Activated naive CD8-positive, alpha-beta T cell treated with anti-CD3 and anti-CD28 coated beads, Interleukin-2, amount 10 ng/mL, durations not matched to agents 7 days and 5 days (primary cell): ENCODE measurements at places on chromosomes 13 and 19. TPM values are rescaled to one million over a fixed set of nuclear protein-coding genes. Genes with fewer than 3 reads are reported as not detected.

DNA sequence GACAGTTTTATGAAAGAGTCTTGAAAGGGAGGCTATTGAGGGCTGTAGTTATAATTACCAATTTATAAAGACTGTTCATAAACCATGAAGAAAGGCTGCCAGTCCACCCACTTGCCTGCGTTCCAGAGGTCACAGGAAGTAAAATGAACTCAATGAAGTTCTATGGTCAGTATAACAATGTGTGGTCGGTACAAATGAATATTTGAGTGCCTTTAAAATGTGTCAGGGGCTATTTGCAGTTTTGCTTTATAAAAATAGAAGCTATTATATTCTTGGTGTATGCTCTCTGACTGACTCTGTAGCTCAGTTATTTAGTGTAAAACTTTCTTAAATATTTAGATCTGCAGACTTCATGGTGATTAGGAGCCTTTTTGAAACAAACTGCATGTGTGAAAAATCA lies 47.0 kb downstream of the ESD start:
- DNase-seq: no peak
- no peak overlapping the region for H3K27ac ChIP-seq
- no peak overlapping the region for H3K4me3 ChIP-seq

- H3K4me3 ChIP-seq: no peak overlapping the region
- H3K4me1 ChIP-seq: no peaks in the 10 kb centered on the region
- H3K36me3 ChIP-seq: no peaks in the 10 kb centered on the region
Measured at GRCh38 chr13:76552807-76553206, 333.4 kb downstream of the KCTD12 start.

DNA sequence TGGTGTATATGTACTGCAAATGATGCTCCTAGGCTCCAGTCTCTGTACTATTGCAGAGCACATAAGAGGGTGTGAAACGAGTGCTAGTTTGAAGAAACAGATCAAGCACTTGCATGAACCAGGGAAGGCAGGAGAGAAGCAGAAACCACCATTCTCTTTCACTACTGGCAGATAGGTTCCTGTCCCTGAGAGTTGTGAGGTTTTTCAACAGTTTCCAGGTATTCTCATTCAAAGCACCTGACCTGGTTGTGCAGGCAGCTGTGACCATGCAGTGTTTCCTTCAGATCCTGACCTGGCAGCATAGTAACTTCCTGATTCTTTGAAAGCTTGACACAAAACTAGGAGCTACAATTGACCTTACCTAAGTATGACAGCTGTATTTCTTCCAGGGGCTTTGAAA lies 164.9 kb downstream of the UFM1 start:
- H3K4me1 ChIP-seq: no peaks in the 10 kb centered on the region
- no peak for DNase-seq
- no peak overlapping the region for H3K4me3 ChIP-seq
- no peaks in the 10 kb centered on the region for H3K27me3 ChIP-seq
- H3K27ac ChIP-seq: no peak overlapping the region

- H3K4me1 ChIP-seq: no peaks in the 10 kb centered on the region
- H3K27ac ChIP-seq: no peak overlapping the region
- no peaks in the 10 kb centered on the region for H3K36me3 ChIP-seq
- peaks cover 7% of the 10 kb centered on the region for H3K27me3 ChIP-seq
Measured at GRCh38 chr13:79645569-79645968, 164.6 kb downstream of the NDFIP2 start.

- no peaks in the 10 kb centered on the region for H3K27me3 ChIP-seq
- DNase-seq: peak; percentile 53
- H3K36me3 ChIP-seq: peaks cover 4% of the 10 kb centered on the region
- H3K4me1 ChIP-seq: peaks cover 12% of the 10 kb centered on the region
- H3K27ac ChIP-seq: peak overlapping the region; percentile 25
Measured at GRCh38 chr13:110726726-110727125, 13.2 kb downstream of the ING1 start.

DNA sequence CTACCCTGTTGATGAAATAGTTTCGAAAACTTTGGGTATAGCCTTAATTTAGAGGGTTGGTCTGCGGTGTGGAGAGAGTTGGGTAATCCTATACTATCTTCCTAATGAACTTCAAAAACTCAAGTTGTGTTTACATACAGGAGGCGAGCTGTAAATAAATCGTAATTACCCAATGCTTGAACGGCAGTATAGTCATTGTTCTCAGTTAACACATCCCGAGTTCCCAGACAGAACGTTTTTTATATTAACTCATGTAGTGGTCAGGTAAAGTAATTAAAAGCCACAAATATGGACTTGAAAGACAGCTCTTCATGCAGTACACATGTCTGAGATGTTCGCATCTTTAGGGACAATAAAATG lies 1.5 kb downstream of the PDS5B start:
- H3K27ac ChIP-seq: peak overlapping the region; percentile 94
- peaks cover 4% of the 10 kb centered on the region for H3K36me3 ChIP-seq
- H3K4me3 ChIP-seq: peak overlapping the region; percentile 85

DNA sequence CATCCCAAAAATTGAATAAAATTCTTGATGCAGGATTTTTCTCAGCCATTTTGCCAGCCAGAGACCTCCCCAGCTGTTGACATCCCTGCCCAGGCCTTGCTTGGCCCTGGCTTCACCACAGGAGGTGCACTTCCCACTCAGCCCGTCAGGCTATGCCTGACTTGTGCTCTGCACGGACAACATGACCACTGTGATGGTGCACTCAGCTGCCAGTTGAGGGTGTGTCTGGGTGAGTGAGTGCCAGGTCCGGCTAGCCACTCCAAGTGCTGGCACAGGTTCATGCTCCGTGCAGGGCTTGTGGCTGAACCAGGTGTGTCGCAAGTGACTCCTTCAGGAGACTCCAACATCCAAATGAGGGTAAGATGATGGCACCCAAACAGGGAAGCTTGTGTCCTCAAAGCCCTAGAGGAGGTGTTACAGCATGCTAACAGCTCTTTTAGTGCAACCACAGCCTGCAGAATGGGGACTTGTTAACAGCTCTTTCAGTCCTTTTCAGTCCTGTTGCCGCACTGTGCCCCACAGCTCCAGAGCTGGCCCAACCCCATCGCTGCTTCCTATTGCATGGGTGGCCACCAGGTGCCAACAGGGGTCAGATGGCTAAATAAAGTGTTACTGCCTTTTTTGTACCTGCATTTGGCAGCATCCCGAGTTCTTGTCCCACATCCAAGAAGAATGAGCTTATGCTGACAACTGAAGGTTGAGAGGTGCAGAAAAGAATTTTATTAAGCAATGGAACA lies 380.7 kb downstream of the SLITRK5 start:
- no peak for DNase-seq
- H3K4me1 ChIP-seq: no peaks in the 10 kb centered on the region
- H3K36me3 ChIP-seq: no peaks in the 10 kb centered on the region
- H3K27me3 ChIP-seq: no peaks in the 10 kb centered on the region
- H3K4me3 ChIP-seq: no peak overlapping the region

DNA sequence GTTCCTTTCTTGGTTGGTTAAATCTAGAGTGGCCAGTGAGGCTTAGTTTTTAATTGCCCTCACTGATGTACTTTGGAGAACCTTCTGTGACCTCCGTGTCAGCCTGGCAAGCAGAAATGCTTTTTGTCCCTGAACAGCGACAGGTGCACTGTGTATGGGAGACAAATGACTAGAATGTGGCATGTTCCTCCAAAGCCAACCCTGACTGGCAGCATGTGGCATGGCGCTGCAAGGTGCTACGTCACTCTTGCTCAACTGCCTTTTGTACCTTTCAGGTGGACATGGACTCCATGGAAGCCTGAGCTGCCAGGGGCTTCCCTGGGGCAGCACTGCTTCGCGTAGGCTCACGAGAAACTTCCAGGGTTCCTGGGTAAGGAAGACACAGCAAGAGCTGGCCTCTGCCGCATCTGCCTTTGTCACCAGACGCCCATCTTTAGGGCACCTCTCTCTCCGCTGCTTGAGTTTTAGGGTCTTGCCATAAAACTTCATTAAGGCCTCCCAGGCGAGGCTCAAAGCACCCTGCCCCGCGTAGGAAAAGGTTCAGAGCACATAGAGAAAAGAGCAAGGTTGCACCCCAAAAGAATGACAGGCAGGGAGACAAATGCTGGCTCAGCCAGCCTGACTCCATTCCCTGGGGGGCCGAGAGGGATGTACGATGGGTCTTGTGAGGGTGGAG lies 167.1 kb upstream of the SOX1 start:
- H3K36me3 ChIP-seq: no peaks in the 10 kb centered on the region
- no peak overlapping the region for H3K4me3 ChIP-seq
- DNase-seq: no peak
- no peak overlapping the region for H3K27ac ChIP-seq
- H3K27me3 ChIP-seq: peaks cover 2% of the 10 kb centered on the region

DNA sequence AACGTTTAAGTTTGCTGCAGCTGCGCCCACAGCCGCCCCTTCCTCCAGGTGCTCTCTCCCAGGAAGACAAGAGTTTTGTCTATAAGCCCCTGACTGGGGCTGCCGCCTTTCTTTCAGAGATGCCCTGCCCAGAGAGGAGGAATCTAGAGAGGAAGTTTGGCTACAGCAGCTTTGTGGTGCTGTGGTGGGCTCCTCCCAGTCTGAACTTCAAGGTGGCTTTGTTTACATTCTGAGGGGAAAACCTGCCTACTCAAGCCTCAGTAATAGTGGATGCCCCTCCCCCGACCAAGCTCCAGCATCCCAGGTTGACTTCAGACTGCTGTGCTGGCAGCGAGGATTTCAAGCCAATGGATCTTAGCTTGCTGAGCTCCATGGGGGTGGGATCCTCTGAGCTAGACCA lies 6.4 kb upstream of the ERICH6B start:
- peaks cover 2% of the 10 kb centered on the region for H3K36me3 ChIP-seq
- peaks cover 1% of the 10 kb centered on the region for H3K4me1 ChIP-seq
- H3K4me3 ChIP-seq: no peak overlapping the region
- H3K27ac ChIP-seq: no peak overlapping the region

- H3K4me1 ChIP-seq: no peaks in the 10 kb centered on the region
- H3K36me3 ChIP-seq: no peaks in the 10 kb centered on the region
- no peak overlapping the region for H3K4me3 ChIP-seq
- no peak for DNase-seq
Measured at GRCh38 chr19:28020619-28021258, 1192.2 kb downstream of the UQCRFS1 start.

- no peak for DNase-seq
- peaks cover 16% of the 10 kb centered on the region for H3K36me3 ChIP-seq
- peak overlapping the region; percentile 91 for H3K4me3 ChIP-seq
- peak overlapping the region; percentile 48 for H3K27ac ChIP-seq
Measured at GRCh38 chr13:31159306-31159705, 2.4 kb downstream of the HSPH1 start.

DNA sequence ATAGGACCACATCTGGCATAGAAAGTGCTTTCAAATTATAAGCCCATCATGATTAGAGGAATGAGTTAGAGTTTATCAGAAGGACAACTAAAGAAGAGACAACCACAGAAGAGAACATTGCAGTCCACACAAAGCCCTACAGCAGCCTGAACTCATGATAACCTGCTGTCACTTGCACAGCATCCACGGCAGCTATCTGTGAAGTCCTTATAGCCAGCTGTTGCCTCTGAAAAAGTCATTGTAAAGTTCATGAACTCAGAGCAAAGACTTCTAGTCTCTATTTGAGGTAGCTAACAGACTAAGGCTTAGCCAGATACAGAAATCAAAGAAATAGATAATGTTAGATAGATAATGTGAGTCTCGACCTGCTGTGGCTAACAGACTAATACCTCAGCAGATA lies 450.0 kb downstream of the KLF5 start:
- peaks cover 4% of the 10 kb centered on the region for H3K36me3 ChIP-seq
- no peak overlapping the region for H3K4me3 ChIP-seq
- H3K27ac ChIP-seq: no peak overlapping the region
- no peak for DNase-seq
- H3K27me3 ChIP-seq: peaks cover 2% of the 10 kb centered on the region

- H3K27ac ChIP-seq: no peak overlapping the region
- H3K4me1 ChIP-seq: peaks cover 2% of the 10 kb centered on the region
- H3K4me3 ChIP-seq: no peak overlapping the region
- DNase-seq: no peak
- peaks cover 2% of the 10 kb centered on the region for H3K27me3 ChIP-seq
Measured at GRCh38 chr13:23447927-23448326, 14.4 kb upstream of the SACS start.

DNA sequence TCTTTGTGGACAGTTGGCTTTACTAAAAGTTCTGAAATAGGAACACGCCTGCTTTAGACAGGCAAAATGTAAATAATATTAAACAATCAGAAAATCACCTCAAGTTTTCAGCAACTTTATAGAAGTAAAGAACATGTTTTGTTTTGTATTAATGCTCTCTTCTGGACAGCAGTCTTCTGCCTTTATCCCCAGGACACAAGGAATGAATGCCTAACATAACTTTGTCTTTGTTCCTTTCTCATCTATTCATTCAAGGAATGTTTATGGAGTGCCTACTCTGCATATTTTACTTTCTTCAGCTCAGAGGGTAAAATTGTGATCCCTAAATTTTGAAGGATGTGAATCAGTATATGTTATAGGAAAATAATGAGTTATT lies 325.4 kb downstream of the FOXO1 start:
- DNase-seq: no peak
- H3K27ac ChIP-seq: no peak overlapping the region
- H3K27me3 ChIP-seq: no peaks in the 10 kb centered on the region
- H3K4me3 ChIP-seq: no peak overlapping the region

Gene RFPL4AL1
- total RNA-seq: not detected

Gene KIRREL2
- total RNA-seq: 3.0 TPM

Gene ZNF260
- total RNA-seq: 16.3 TPM

Gene CDC42EP5
- not detected for total RNA-seq

Gene FCER2
- total RNA-seq: 0.19 TPM

Gene FXYD3
- not detected for total RNA-seq

Gene OR7A5
- not detected for total RNA-seq

Gene ANGPTL8
- not detected for total RNA-seq

Gene CYP4F8
- total RNA-seq: not detected

Gene PCDH9
- total RNA-seq: 0.17 TPM
